ENCODE measurements at places on chromosomes 5 and 9. TPM values are rescaled to one million over a fixed set of nuclear protein-coding genes. Genes with fewer than 3 reads are reported as not detected.

DNA sequence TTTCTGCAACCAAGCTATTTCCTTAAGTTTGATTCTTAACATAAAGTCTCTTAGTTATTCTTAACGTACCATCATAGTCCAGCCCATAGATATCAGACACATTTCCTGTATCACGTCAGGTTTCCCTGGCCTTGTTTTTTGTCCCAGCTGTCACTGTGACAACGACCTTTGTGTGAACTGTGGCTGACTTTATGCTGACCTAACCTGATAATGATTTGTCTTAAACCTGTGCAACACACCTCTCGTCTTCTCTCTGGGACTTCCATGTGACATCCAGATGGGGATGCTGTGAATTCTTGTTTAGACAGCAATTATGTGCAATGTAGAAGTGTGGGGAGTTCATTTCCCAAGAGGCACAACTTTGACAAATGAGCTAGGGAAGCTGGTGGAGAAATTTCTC is 662.8 kb downstream of the PTPRD start:
- no peaks in the 10 kb centered on the region for H3K4me1 ChIP-seq
- H3K27me3 ChIP-seq, result no peaks in the 10 kb centered on the region
- no peaks in the 10 kb centered on the region for H3K36me3 ChIP-seq

- DNase-seq, result no peak
- no peaks in the 10 kb centered on the region for H3K27me3 ChIP-seq
- H3K4me1 ChIP-seq, result no peaks in the 10 kb centered on the region
- no peaks in the 10 kb centered on the region for H3K36me3 ChIP-seq
- H3K27ac ChIP-seq, result no peak overlapping the region
Measured at GRCh38 chr9:72119853-72120252, 29.4 kb upstream of the GDA start.

GRCh38 chr5:167770461-167770860 is 521.0 kb upstream of the WWC1 start:
- H3K4me1 ChIP-seq, result no peaks in the 10 kb centered on the region
- no peaks in the 10 kb centered on the region for H3K36me3 ChIP-seq
- no peak overlapping the region for H3K27ac ChIP-seq
- DNase-seq, result no peak
- no peaks in the 10 kb centered on the region for H3K27me3 ChIP-seq

The MCIDAS gene
- 0.80 TPM for total RNA-seq

The SLC6A7 gene
- not detected for total RNA-seq

The IL7R gene
- total RNA-seq, result 7.8 TPM
